ENCODE measurements at places on chromosomes 2 and 18.

DNA sequence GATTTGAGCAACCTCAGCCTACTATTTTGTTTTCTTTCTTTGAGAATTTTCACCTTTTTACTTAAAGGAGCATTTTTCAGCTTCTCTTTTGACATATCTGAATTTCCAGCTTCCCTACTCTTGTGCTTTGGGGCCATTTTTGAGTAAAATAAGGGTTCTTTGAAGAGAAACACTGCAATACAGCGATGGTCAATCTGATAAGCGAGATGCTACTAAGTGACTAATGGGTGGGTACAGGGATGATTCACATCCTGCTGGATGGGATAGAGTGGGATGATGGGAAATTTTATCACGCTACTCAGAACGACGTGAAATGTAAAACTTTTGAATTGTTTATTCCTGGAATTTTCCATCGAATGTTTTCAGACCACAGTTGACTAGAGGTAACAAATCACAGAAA is 211.5 kb downstream of the TMEM247 start:
- no peak for DNase-seq

DNA sequence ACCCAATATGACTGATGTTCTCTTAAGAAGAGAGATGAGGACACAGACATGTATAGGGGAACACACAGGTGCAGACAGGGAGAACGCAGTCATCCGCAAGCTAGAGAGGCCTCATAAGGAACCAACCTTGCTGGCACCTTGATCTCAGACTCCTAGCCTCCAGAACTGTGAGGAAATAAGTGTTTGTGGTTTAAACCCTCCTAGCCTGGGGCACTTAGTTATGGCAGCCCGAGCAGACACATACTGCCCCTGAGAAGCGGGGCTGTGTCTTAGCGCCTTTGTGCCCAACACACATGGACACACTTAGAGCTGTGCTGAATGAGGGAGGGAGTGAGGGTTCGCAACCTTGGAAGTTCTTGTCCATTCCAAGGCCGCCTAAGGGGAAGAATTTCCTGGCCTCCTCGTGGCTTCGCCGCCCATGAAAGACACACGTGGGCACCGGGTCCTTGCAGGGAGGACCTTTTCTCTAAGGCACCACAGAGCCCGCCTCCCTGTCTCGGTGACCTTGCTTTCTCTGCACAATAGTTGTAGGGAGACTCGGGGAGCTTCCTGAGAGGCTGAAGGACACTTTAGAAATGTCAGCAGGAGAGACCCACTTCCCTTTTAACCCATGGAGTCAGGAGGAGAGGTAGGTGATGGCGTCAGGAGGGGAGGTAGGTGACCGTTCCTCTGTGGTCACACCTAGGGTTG is 224.5 kb upstream of the HDAC4 start:
- no peak for DNase-seq

- DNase-seq, result no peak
Measured at GRCh38 chr2:178482437-178482836, 2.2 kb downstream of the PLEKHA3 start.

DNA sequence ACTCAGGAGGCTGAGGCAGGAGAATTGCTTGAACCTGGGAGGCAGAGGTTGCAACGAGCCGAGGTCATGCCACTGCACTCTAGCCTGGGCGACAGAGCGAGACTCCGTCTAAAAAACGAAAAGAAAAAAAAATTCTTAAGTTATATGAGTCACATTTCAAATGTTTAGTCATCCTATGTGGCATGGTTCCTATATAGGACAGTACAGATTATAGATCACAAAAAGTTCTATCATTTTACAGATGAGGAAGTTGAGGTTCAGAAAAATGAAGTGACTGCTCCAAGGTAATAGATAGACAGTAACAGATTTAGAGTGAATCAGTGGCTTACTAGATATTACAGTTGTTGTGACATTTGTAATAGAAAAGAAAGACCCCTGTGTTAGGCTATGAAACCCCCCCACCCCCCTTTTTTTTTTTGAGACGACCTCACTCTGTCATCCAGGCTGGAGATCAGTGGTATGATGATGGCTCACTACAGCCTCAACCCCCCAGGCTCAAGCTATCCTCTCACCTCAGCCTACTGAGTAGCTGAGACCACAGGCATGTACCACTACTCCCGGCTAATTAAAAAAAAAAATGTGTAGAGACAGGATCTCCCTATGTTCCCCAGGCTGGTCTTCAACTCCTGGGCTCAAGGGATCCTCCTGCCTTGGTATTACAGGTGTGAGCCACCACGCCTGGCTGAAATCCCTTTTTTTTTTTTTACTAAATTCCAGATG is 22.7 kb downstream of the PTPN4 start:
- no peak for DNase-seq

GRCh38 chr2:19753818-19754217 is 148.0 kb downstream of the TTC32 start:
- DNase-seq, result no peak

GRCh38 chr2:119004602-119005001 is 62.6 kb downstream of the MARCO start:
- no peak for DNase-seq

GRCh38 chr18:60929966-60930365 is 403.3 kb upstream of the CDH20 start:
- DNase-seq, result no peak

DNA sequence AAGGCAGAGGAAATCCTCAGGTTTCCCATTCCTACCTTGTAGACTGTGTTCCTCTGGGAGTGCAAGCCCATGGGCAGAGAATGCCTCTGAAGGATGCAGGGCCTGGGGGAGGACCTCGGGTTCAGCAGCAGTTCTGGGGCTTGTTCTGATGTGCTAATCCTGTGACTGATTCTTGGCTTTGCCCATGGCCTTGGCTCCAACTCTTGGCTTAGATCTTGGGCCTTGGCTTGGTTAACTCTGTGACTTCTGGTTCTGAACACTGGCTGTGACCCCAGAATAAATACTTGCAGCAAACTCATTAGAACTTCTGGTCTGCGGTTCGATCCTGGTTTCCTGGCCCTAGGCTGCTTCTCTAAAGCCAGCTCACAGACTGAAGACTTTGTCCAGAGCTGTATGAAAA is 366.9 kb upstream of the ZEB2 start:
- no peak for DNase-seq

- no peak for DNase-seq
Measured at GRCh38 chr2:239948100-239948881, 76.9 kb downstream of the NDUFA10 start.

GRCh38 chr18:74914648-74915047 is 294.3 kb downstream of the PTGR3 start:
- DNase-seq, result no peak

GRCh38 chr2:230505162-230505561 is 89.2 kb downstream of the SP100 start:
- no peak for DNase-seq

GRCh38 chr18:12255626-12256026 is 1.5 kb downstream of the CIDEA start:
- no peak for DNase-seq

DNA sequence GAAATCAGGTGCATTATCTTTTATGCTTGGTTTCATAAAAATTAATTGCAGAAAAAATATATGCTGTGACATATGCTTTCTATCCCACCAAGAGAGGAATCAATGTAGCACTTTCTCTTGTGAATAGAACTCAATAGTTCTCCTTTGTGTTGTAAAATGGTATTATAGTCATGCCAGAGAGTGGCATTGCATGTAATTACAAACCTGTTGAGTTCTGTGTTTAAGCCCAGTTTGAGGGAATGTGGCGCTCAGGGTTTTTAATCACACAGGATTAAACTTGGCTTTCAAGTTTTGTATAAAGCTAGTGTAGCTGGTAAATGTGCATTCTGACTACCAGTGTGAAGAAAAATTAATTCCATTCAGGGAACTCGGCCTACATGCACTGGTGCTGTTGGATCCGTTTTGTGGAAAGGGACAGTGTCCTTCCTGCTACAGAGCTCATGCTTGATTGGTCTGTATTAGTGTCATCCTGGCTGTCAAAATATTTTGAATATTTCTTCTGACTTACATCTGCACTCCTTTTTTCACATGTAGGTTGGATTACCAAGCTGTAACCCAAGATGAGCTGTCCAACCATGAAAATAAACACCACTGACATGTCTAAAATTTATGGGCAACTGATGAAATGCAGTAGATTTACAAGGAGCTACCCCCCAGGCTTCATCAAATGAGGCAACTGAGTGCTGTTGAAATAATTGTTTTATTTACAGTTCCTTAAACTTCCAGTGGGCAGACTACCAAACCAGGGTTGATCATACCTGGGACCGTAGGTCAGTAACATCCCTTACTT is 80.3 kb downstream of the SLC4A3 start:
- no peak for DNase-seq

GRCh38 chr2:96074156-96074555 is 39.4 kb upstream of the GPAT2 start:
- DNase-seq, result no peak

DNA sequence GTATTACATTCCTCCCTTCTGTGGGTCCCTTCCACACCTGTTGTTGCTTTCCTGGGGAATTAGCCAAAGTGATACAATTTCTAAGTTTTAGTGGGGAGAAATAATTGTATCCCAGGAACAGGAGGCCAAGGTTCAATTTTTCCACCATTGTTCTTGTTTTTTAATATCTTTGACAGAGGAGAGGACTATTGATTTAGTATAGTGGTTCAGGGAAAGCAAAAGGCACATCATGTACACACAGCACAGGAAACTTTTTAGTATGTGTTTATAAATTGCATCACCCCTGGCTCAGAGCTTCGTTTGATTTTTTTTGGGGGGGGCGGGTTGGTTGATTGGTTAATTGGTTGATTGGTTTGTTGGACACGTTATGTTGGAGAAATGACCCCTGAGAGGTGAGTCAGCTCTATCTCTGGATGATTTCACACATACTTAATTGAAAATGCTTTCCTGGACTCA is 431.6 kb downstream of the PID1 start:
- DNase-seq, result no peak

DNA sequence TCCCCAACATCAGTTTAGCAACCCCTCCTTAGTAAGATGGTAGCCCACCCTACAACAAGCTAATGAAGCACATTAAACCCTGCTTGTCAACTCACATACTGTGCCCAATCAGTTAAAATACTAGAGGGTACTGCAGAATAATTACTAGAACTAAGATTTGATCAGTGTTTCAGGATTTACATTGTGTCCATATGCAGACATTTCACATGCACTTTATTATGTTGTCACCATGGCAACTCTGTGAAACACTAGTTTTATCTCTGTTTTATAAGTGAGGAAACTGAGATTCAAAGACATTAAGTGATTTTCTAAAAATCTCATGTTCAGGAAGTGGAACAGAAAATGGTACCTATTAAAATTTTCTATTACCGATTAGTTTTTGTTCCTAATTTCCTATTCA is 61.7 kb downstream of the CYBRD1 start:
- no peak for DNase-seq

- DNase-seq, result no peak
Measured at GRCh38 chr2:3405876-3406275, 26.4 kb downstream of the TRAPPC12 start.

DNA sequence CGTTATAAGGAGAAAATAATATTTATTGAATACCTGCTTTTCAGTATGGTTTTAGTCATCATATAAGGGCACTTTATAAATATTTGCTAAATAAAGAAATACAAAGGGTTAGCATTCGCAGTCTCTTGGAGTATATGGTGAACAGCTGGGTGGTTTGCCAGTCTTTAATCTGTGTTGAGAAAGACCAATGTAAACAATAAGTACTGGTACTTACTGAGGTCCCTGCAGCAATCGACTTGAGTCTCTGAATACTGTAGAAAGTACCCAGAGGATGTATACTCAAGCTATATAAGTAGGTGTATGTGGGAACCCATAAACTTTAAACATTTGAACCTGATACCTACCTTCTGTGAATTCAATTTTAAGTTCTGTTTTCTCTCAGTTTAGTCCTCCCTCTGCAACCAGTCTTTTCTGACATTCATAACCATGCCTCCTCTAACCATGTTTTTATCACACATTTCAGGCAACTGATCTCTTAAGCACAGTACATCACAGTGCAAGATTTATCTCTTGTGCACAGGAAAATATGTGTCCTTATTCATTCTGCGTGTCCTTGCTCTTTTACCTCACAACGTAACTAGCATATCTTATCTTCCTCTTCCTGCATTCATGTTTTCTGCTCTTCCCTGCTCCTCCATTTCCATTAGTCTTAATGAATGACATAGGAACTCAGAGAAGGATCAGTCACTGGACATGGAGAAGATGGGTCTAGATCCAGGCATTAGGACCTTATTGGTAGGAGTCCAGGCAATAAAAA is 21.7 kb downstream of the C18orf63 start:
- DNase-seq, result no peak

DNA sequence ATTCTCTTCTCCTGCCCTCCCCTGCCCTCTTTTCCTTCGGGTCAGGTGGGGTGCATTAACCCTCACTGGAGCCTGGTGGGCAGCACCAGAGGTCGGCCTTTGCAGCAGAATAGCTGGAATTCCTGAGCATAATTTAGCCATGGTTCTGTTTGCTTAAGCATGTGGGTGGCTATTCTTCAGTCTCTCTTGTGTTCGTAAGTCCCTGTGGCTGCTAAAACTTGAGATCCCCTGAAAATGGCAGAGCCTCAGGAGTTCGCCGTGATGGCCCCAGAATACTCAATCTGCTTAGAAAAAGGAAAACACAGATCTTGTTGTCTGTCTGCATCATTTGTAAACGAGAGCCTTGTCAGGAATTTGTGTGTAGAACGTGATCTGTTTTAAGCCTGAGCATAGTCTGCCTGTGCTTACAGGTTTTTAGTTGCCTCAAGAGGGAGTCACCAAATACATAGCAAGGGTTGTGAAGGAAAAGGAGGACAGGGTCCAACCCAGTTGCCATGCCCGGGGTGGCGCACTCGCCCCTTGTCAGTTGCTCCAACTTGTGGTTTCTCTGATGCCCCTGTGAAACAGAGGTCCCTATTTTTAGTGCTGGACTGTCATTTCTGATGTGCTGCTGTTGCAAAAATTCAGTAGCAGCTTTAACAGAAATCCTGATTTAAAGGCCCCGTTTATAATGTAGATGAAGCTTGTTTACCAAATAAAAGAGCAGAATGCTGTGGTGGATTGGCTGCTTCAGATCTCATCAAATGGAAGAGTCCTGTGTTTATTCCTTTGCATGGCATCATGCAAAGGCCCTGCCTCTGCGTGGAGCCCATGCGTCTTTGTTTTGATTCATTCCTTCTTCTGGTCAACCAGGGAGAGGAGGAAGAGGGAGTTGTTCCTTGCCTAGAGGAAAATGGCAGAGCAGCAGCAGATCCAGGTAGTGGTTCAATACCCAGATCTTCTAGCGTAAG is 74.8 kb downstream of the WDSUB1 start:
- DNase-seq, result no peak

Measured in stimulated activated CD4-positive, alpha-beta T cell treated with anti-CD3 and anti-CD28 coated beads, Interleukin-4, amount 100 ng/mL, for 4 hours (primary cell).